ENCODE measurements at places on chromosomes 11 and 22.
A peak's percentile ranks its signal among the peaks of the same experiment; 100 is the strongest.

DNA sequence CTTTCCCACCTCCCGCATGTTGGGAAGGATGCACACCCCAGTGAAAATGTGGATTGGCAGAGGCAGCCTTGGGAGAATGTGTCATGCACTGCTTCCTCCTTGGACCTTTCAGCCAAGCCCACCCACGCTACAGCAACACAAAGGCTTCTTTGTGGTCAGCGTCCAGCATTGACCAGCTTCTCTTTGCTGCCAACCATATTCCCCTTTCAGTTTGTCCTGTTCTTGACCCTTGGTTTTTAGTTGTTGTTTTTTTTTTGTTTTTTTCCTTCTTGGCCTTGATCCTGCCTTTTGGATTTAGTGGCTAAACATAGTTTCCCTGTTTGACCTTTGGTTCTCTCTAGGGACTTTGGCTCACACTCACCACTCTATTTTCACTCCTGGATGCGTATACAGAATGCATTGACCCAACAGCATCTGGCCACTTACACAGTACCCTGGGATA lies 573.6 kb downstream of the INSC start:
- peak; percentile 56 for DNase-seq

GRCh38 chr11:100703801-100704575 lies 16.9 kb downstream of the ARHGAP42 start:
- DNase-seq, result no peak

GRCh38 chr11:10418259-10418949 lies 36.7 kb upstream of the AMPD3 start:
- DNase-seq, result no peak

GRCh38 chr11:44936525-44936924 lies 14.2 kb downstream of the TP53I11 start:
- peak; percentile 87 for DNase-seq

- DNase-seq, result no peak
Measured at GRCh38 chr11:67652965-67653845, 2.7 kb upstream of the ACY3 start.

- no peak for DNase-seq
Measured at GRCh38 chr22:37177221-37177620, 10.8 kb downstream of the C1QTNF6 start.

GRCh38 chr11:67456068-67456705 lies 1.0 kb downstream of the CABP4 start:
- DNase-seq, result no peak

- no peak for DNase-seq
Measured at GRCh38 chr11:65356394-65356972, 1.9 kb downstream of the TIGD3 start.

Data from Calu3 (cell line).